ENCODE measurements at places on chromosomes 7 and 10.
A peak's percentile ranks its signal among the peaks of the same experiment; 100 is the strongest.

DNA sequence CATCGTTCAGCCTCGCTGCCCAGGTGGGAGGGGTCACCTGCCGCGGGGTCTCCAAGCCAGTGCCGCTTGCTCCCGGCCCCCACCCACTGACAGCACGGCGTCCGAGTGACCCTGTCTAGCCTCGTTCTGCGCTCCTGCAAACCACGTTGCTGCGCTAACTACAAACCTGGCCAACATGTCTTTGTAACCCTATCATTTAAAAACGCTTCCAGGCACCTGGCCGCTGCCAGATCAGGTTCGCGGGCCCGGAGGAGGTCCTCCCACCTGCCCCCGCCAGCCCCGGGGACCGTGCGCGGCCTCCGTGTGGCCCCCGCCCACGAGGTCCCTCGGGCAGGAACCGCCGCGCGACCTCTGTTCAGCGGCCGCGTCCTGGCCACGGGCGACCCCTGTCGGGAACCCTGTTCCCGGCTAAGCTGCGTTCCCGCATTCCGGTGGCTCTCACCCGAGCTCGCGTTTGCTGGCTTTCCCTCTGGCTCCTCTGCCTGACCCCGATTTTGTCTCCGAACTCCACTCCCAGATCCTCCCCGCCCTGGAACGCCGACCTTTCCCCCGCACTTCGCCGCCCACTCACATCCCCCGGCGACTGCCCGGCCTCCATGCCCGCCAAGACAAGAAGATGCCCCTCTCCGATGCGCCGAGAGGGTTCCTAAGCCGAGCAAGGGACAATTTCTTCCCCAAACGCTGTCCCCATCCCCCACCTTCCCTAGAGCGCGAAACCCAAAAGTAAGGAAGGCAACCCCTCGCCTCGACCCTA, 2.4 kb downstream of the SFMBT2 start:
- peak; percentile 82 for DNase-seq

- DNase-seq, result no peak
Measured at GRCh38 chr10:119272736-119273135, 65.4 kb downstream of the GRK5 start.

DNA sequence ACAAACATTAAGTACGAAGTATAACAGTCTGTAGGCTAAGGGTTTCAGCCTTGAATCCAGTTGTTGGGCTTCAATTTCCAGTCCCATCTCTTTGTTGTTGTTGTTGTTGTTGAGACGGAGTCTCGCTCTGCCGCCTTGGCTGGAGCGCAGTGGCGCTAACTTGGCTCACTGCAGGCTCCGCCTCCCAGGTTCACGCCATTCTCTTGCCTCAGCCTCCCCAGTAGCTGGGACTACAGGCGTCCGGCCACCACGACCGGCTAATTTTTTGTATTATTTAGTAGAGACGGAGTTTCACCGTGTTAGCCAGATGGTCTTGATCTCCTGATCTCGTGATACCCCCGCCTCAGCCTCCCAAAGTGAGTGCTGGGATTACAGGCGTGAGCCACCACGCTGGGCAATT, 464.9 kb downstream of the ANKRD7 start:
- no peak for DNase-seq

DNA sequence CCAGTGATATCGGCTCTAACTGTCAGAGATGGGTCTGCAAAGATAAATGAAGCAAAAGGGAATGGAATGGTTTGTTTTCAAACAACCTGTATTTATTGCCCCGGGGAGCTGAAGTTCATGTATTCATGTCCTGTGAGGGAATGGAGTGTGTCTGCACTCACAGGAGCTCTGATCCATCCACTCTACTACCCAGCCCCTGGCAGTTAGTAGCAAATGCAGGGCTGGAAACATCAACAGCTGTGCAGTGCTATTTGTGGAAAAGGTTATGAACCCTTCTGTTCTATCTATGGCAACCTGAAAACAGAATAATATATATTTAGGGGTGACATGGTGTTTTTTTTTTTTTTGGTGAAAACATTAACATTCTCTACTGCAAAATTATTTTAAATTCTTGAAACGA, 9.8 kb downstream of the AGR2 start:
- no peak for DNase-seq

GRCh38 chr7:26792006-26792405, 72.4 kb downstream of the SKAP2 start:
- DNase-seq, result no peak

GRCh38 chr10:3635697-3636096, 149.3 kb downstream of the KLF6 start:
- no peak for DNase-seq

- peak; percentile 93 for DNase-seq
Measured at GRCh38 chr7:2451171-2452073, 24.8 kb downstream of the GRIFIN start.

DNA sequence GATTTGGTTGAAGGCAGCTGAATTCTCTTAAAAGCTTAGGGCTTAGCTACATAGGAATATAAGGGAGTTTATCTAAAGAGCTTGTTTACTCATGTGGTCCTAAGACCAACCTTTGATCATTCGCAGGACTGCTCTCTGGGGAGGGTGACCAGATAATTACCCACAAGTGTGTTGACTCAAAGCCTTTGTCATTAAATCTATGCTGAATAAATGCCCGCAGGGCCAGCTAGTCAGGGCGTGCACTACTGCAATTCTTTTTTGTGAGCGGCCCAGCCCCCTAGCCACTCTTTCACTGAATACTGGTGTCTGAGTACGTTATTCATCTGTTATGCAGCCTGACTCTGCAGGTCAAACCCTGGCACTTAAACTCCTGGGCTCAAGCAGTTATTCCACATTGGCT, 69.6 kb downstream of the AKAP9 start:
- no peak for DNase-seq

- no peak for DNase-seq
Measured at GRCh38 chr7:130463553-130464434, 23.0 kb upstream of the CEP41 start.

- no peak for DNase-seq
Measured at GRCh38 chr7:74028321-74028838, 407 bp downstream of the ELN start.

DNA sequence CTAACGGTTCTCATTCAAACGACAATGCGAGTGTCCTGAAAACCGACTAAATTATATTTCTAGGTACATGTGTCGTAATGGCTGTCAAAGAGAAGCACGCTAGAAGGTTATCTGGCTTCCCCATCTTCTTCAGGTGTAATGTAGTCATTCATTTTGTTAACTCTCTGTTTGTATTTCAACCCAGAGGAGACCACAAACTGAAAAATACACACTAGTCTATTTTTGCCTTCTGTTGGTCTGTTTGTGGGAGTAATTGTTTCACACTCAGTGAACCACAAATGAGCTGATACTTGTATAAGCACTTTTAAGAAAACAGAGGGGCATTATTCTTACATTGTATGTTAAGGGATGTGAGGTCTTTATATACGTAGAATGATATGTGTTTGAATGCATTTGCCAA, 305.9 kb downstream of the GATA3 start:
- DNase-seq, result no peak

DNA sequence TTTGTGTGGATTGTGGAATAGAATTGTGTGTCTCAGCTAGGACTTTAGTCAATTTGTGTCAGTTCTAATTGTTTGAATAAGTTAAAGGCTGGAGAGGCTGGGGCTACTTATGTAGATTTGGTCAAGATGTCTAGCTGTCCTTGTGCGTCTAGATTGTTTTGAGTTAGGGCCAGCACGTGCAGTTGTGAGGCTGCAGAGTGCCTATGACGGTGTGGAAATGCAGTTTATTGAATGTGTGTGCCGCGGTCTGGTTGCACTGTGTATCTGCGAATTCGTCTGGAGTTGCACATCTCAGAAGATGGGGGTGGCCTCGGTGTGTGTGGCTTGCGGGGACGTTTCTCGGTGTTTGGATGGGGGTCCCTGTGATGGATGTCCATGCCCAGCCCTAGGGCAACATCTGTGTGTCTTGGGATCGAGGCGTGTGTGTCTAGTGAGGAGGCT, 10.2 kb downstream of the EMX2 start:
- DNase-seq, result no peak

GRCh38 chr7:95684037-95684436, 87.7 kb upstream of the PDK4 start:
- no peak for DNase-seq

- DNase-seq, result no peak
Measured at GRCh38 chr7:21134631-21135030, 293.3 kb upstream of the SP4 start.

- no peak for DNase-seq
Measured at GRCh38 chr10:101319241-101319915, 34.6 kb upstream of the BTRC start.

Measured in GM13976 (cell line).